ENCODE measurements at places on chromosomes 6 and 20. TPM values are rescaled to one million over a fixed set of nuclear protein-coding genes. Genes with fewer than 3 reads are reported as not detected.
A peak's percentile ranks its signal among the peaks of the same experiment; 100 is the strongest.

The BIRC7 gene
- total RNA-seq, result not detected

- DNase-seq, result no peak
Measured at GRCh38 chr6:26388441-26388840, 5.5 kb downstream of the BTN2A2 start.

DNA sequence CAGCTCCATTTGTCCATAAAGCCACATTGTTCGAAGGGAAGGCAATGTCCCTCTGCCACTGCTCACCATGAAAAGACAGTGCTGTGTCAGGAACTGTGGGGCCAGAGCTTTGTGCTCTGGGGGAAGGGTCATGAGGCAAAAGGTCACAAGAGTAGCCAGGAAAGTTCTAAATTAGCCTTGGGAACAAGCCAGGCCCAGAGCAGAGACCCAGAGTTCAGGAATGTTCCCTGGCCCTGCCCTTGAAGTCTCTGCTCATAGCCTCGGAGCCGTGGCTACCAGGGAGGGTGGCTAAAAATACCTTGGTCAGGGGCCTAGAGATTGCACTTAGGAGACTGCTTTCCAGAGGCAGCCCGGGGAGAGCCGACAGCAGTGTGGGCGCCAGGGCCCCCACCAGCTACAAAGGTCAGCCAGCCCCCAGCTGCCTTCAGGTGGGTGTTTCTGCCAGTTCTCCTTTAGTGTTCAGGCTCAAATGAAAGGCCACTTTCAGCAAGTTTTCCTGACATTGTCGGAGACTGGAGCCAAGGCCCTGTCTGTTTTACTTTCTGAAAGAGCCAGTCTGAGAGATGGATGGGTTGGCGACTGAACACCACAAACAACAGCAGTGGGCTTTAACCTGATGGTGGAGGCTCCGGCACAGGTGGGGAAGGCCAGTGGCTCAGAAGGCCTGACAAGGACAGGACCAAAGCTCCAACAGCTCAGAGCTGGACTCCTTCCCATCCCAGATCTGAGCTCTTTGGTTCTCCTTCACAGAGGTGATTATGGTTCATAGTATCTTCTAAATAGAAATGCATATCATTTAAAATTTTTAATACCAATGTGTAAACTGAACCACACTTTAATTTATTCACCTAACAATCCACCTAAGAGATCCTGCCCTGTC is 76.2 kb downstream of the CDH26 start:
- DNase-seq, result no peak

- DNase-seq, result peak; percentile 28
Measured at GRCh38 chr6:121305957-121306607, 28.2 kb downstream of the TBC1D32 start.

The DEFB124 gene
- total RNA-seq, result not detected

The SLA2 gene
- total RNA-seq, result 0.05 TPM

GRCh38 chr6:160883999-160884398 is 107.6 kb upstream of the MAP3K4 start:
- no peak for DNase-seq

DNA sequence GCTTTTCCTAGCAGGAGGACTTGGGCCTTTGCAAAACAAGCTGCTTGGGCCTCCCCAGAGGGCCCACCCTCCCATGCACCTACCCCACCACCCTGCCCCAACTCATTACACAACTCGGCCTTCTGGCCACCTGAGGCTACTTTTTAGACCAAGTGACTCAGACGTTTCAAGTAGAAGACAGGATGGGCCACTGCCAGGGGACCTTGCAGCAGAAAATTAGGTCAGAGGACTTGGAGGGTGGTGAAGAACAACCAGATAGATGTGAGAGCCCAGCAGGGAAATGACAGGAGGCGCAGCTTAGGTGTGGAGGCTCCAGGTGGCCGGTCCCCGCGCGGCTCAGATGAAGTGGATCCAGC is 1.4 kb downstream of the PPP1R3D start:
- DNase-seq, result no peak

Data from NCI-H460 (cell line).